Caudate nucleus (tissue), 63 donors: ENCODE measurements at places on chromosomes 6 and 20.

DNA sequence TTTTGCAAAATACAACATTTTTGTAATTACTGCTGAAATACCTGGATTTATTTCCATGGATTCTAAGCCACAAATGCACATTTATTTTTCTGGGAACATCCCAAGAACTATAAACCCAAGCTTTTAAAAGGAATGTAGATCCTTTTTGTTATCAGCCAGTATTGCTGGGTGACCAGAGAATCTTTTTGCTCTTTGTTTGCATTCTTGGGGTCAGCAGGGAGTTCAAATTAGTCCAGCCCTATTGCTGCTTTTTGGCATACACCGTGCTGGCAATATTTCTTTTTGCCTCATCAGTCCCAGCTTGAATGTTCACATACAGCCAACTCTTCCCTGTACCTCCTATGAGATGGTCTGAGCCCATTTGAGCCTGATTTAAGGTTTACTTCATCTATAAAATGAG lies 155.2 kb upstream of the CNR1 start:
- no peak for DNase-seq

DNA sequence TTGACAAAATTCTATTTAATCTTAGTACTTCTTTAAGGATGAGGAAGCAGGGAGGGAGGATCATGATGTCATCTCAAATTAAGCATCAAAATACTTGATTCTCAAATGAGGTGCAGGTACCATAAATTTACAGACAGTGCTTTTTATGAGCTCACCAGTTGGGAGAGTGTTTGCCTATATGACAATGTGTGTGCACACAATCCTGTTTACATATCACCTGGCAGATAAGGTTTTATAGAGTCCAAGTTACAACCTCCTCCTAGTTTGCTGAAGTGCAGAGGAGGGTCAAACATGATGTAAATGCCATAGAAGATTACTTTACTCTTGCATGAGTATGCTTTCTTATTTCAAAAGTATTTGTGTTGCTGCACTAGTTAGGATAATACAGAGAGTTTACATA lies 6.4 kb downstream of the ATXN1 start:
- DNase-seq: no peak

DNA sequence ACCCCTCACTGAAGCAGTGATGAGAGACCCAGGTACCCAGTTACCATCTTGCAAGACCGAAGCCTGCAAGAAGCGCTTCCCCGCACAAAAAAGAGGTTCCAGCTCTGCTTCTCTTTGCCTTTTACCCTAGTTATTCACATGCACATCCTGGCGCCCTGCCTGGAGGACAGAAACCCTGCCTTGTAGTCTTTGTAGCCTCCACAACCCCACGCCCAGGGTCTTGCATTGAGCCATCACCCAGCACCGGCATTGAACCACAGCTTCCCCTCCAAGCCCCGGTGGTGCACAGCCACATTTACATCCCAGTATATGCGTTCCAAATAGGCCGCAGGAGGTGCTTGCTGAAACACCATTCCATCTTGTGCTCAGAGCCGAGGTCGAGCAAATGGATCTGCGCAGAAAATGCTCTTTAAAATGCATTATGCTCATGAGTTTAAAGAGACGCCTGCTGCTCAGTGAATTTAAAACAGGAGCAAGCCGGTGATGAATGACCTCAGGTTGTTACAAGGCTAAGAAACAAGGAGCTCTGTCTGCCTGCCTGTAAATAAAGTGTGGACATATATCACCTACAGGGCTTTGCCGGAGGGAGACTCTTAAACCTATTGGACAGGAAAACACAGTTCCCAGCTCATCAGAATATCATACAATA lies 61.7 kb downstream of the GNAS-AS1 start:
- no peak for DNase-seq

DNA sequence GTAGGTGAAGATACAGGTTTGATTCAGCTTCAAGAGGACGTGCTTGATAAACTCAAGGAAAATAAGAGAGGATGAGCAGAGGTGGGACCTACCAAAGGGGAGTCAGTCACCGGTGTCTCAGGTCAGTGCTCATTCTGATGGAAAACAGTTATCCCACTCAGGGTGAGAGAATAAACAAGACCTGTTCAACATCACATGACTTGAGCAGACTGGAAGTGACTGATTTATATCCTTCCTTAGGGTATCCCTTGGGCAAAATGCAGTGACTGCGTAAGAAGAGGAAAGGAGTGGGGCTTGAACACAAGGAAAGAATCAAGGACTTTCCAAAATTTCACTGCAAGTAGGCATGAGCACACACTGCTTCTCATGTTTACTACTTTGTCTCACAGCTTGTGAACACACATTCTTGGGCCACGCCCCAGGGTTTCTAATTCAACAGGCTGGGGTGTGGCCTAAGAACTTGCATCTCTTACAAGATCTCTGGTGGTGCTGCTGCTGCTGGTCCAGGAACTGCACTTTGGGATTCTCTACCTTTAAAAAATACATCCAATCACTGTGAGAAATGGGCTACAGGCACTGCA lies 11.6 kb downstream of the CST3 start:
- DNase-seq: no peak
